ENCODE measurements at places on chromosomes 6 and 20.
A peak's percentile ranks its signal among the peaks of the same experiment; 100 is the strongest.

GRCh38 chr6:30618270-30618797 lies 694 bp downstream of the MRPS18B start:
- no peak for DNase-seq

DNA sequence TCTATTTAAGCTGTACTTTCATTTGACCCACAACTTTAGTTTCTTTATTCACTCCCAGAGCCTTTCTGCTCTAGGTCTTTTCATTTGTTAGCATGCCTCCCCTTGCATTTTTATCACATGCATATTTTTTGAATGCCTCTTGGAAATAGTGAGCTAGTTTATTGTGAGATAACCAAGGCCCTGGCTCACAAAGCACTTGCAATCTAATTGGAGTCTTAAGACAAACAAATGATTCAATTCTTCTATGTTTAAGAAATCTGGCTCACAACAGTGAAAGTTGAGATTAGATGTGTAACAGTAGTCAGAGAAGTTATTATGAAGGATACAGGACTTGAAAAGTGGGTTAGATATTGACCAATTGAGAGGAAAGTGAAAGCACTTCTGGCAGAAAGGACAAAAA lies 173.4 kb downstream of the MOXD1 start:
- DNase-seq = no peak

- no peak for DNase-seq
These were observed 141.1 kb upstream of the RNF24 start for GRCh38 chr20:4156411-4156810.

- DNase-seq = no peak
These were observed 315.1 kb downstream of the SMOC2 start for GRCh38 chr6:168756009-168756634.

- DNase-seq = no peak
These were observed 132.5 kb upstream of the NEDD9 start for GRCh38 chr6:11364971-11365397.

GRCh38 chr6:14464716-14465115 lies 347.1 kb downstream of the CD83 start:
- DNase-seq = no peak

DNA sequence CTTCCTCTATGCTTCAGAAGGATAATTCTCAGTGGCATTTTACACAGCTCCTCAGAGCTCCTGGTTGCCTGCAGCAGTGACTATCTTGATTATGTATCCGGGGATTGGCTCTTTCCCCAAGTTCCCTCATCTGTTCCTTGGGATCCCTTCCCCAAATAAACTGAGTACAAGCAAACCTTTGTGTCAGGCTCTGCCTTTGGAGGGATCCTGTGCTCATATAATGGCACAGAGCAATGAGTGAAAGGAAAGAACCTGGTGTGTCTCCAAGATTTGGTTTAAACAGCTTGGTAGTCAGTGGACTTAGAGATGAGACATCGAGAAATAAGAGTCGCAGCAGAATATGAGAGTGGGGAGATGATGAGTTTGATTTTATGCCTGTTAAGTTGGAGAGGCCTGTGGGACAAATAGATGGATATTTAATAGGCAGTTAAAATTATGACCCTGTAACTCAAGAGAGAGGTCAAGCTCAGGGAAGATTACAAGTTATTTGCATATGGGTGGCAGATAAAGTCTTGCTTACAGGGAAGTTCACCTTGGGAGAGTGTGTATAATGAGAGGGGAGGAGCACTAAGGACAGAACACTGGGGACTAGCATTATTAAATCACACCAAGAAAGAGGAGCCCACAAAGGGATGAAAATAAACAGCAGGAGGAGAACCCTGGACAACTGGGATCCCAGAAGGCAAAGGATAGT lies 44.1 kb upstream of the GCLC start:
- DNase-seq = no peak

DNA sequence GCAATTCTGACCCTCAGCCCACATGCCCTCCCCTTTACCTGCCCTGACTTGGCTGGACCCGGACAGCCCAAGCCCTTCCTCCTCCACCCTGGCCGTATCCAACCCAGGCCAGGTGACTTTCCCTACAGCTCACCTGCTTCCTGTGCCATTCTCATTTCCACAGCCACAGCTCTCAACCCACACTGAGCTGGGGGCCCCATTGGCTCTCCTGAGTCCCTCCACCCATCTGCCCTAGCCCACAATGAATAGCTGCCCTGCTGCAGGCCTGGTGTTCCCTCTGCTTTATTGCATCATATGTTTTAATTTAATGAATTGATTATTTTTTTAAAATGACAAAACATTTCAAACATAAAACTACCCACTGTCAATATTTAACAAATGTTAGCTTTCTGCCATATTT lies 118.5 kb upstream of the BACH2 start:
- no peak for DNase-seq

DNA sequence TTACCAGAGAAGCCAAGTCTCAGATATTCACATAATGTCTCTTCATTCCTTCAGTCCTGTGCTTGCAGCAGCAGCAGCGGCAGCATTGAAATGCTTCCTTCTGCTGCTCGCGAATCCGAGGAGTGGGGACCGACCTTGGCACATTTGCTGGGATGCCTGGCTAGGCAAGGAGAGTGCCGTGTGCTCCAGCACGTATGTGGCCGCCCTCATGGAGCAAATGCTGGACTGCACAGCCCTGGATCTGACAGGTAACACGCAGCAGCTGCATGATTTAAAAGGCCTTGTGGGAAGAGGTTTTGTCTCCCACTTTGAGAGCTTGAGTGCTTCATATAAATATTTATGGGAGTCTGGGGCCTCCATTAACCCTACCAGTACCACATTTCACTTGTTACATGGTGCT lies 9.9 kb downstream of the MAFB start:
- DNase-seq = no peak

GRCh38 chr20:57399587-57400155 lies 8.5 kb downstream of the RBM38 start:
- peak; percentile 58 for DNase-seq

GRCh38 chr6:129981598-129981997 lies 36.8 kb upstream of the L3MBTL3 start:
- no peak for DNase-seq

DNA sequence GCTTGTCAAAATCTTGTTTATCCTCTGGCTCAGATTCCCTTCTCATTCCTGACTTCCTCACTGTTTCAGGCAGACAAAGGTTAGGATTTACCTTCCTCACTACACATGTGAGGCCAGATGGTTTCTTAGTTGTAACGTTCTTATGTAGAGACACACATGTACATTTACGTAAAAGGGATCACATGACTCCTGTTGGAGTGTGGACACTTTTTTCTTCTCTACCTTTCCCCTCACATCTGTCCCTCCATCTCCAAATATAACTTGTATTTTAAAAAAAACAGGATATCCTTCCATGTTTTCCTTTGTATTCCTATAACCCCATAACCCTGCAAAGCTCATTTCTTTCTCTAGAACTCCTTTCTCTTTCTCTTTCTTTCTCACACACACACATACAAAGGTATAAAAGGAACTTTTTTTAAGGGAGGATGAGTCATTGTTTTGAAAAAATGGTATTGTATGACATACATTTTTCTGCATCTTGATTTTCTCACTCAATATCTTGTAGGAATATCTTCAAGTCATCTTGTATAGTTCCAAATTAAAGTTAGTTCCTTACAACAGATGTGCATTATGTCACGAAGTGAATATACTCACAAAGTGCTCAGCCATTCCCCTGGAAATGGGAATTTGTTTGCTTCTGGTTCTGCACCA lies 78.2 kb upstream of the SULF2 start:
- DNase-seq = no peak

GRCh38 chr6:43804550-43805223 lies 34.7 kb downstream of the VEGFA start:
- no peak for DNase-seq
